ENCODE measurements at places on chromosomes 3 and 15.
A peak's percentile ranks its signal among the peaks of the same experiment; 100 is the strongest.

- no peak for DNase-seq
These were observed 150.7 kb upstream of the NR2E3 start for GRCh38 chr15:71659730-71660067.

GRCh38 chr3:15264486-15264885 is 58.4 kb downstream of the CAPN7 start:
- DNase-seq, result no peak

DNA sequence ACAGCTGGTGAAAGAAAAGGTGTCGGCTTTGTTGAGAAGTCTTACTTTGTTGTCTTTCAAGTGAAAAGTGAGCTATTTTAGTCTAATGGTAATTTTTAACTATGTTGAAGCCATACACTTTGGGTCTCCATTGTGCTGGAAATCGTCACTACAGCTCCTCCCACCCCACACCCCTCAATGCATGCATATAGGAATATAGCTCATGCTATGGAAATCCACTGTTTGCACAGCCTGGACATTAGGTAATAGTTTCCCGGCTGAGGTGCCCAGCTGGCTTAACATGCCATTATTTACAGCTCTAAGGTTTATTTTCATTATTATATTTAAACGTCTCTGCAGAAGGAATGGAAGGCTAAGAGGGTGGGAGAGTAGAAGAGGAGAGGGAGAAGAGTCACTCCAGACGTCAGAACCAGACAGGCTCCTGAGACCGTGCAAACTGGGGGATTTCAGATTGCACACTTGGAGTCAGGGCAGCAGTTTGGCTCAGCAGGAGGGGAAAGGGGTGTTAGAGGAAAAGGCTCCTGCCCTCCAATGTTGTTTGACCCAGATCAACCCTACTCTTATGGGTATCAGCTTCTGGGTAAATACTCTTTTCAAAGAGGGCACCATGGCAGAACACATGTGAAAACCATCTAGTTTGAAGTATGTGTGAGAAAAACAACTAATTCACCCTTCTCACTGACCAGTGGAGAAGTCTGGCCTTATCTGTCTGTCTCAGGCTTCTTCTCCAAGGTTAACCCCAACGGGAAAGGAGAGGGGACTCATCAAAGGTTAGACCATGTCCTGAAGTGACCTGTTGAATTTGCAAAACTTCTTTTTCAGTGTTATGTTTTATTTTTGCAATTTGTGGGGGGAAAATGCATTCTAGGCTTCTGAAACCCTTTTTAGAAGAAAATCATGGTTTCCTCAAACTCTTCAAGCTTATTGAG is 218.7 kb upstream of the CTDSPL start:
- DNase-seq, result no peak

DNA sequence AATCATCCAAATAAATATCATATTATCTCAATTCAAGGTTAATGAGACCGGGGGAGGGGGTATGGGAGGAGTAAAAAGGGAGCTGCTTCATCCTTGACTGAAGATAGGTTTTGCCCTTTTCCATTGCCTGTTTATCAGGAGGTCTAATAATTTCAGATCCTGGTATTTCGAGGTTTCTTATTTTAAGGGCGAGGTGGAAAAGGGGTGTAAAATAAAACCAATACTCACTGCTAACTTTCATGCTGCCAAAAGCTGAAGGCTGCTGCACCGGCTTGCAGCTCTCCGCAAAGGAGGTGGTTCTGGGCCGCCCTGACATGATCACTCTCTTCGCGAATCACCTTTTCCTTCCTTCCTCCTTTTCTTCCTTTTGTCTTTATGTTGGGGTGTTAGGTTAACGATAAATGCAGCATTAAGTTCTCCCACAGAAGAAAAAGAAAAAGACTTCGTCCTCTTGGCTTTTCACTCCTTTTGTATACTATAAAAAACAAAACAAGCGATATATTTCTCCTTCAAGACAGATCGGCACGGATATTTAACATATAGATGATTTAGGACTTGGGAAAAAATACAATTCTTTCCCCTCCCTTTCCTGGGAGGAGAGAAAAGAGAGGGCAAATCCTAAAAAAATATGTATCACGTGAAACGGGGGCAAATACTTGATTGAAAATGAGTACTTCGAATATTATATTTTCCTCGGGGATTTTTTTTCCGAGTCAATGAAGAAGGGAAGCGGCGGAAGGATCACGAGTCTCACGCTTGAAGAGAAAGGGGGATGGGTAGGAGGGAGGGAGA is 932 bp downstream of the GSK3B start:
- DNase-seq, result peak; percentile 58

- DNase-seq, result no peak
These were observed 15.3 kb downstream of the P2RY14 start for GRCh38 chr3:151262871-151263525.

- DNase-seq, result no peak
These were observed 14.7 kb downstream of the FEM1B start for GRCh38 chr15:68292157-68292781.

GRCh38 chr15:37103163-37103435 is 2.8 kb upstream of the MEIS2 start:
- no peak for DNase-seq

GRCh38 chr3:127821394-127821793 is 921 bp downstream of the MGLL start:
- DNase-seq, result no peak

GRCh38 chr3:39960515-39961191 is 151.2 kb downstream of the MYRIP start:
- no peak for DNase-seq

DNA sequence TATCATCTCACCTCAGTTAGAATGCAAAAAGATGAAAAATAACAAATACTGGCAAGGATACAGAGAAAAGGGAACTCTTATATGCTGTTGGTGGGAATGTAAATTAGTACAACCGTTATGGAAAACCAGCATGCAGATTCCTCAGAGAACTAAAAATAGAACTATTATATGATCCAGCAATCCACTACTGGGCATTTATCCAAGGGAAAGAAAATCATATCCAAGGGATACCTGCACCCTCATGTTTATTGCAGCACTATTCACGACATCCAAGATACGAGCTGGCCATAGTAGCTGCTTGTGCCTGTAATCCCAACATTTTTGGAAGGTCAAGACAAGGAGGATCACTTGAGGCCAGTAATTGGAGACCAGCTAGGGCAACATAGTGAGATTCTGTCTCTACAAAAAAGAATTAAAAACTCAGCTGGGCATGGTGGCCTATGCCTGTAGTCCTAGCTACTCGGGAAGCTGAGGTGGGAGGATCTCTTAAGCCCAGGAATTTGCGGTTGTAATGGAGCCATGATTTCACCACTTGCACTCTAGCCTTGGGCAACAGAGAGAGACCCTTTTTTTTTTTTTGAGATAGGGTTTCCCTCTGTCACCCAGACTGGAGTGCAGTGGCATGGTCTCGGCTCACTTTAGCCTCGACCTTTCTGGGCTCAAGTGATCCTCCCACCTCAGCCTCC is 26.6 kb downstream of the USP50 start:
- no peak for DNase-seq

DNA sequence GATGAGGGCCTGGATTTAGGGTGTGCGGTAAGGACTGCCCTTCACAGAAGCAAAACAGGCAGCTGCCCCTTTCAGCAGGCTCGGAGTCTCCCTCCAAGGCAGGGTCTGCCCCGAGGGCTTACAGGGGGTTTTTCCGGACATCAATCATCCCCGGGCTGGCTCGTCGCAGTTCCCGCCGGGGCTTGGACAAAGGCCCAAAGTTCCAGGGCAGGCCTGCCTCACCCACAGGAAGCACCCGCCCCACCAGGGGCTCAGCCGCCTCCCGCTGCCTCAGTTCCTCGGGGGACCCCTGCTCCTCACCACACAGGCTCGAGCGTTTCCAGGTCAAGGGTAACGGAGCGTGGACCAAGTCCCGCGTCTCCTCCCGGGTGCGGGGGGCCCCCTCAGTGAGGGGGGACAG is 27.0 kb downstream of the KIF7 start:
- DNase-seq, result no peak

DNA sequence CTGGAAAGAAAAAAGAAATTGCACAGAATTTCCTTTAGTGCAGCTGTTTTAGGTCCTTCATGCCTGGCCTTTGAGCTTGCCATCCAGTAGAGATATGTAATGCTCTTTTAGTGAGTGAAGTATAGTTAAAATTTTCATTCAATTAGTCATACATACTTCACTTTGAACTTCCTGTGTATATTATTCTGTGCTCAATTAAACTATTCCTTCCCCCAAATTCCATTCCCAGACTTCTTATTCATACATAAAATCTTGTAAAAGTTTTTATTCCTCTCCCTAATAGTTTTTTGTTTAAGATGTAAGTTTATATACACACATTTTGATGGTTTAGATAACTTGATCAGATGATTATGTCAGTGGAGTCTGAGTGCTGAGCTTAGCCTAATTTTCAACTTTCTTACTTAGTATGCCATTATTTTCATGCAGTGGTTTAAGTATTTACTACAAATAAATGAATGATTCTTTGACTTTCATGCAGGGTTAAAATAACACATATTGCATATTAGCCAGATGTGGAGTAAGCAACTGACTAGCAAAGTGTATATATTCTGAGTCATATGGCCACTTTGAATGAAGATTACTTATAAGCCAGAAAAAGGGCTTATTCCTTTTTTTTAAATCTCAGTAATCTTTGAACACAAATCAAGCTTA is 42.5 kb upstream of the ABHD10 start:
- no peak for DNase-seq
